Activated CD8-positive, alpha-beta memory T cell treated with anti-CD3 and anti-CD28 coated beads for 1 hour (primary cell): ENCODE measurements at places on chromosomes 1 and 21.

- DNase-seq = no peak
Measured at GRCh38 chr1:91575909-91576519, 75.4 kb downstream of the CDC7 start.

DNA sequence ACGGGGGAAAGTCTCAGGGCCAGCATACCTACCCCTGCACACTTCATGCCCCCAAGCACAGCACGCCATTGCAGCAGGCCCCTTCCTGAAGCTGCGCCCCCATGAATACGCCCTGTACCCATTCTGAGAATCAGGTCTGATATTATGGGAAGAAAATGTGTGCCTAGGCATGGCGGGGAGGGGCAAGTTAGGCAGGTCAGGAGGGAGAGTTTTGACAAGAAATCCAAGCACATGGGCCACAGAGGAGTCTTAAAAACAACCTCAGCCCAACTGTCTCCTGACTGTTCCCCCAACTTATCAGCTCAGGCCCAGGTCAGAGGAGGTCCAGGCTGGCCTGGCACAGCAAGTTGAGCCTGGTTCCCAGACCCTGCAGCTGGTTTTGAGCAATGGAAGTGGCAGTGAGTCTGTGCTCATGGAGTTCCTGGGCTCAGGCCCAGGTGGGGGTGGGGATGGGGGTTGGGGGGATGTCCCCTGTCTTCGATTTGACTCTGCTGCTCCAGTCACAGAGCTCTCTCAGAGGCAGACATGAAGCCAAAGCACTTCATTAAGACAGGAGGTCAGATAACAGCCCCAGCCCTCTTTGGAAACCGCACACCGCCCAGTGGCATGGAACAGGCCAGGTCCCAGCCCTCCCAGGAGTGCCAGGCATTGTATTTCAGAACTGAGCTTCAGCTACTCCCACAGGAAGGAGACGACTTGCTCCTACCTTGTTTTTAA lies 20.6 kb upstream of the BCAR3 start:
- no peak for DNase-seq

DNA sequence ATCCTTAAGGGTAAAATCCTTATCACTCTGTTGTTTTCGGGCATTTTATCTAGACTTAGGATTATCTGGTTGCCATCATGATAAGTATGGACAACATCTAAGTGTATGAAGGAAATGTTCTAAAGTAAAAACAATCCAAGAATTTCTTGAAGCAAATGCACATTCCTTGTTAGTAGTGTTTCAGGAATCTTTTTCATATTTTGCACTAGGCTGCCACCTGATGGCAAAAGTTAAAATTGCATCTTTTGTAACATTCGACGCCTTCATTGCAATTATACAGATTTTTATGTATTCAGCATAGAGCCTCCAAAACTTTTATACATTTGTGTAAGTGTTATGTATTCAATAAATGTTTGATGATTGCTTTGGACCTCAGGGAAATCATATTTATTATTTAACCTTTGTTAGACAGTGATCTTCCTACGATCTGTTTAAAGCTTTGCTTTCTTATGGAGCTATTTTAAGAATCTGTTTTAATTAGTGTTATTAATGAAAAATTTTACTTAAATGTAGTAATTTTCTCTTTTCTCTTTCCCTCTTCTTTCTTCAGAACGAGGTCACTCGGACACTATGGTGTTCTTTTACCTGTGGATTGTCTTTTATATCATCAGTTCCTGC lies 49.4 kb upstream of the KIAA1614 start:
- no peak for DNase-seq

GRCh38 chr1:44503625-44504024 lies 98.6 kb downstream of the RNF220 start:
- no peak for DNase-seq

GRCh38 chr1:150015651-150016131 lies 5.2 kb upstream of the OTUD7B start:
- no peak for DNase-seq

DNA sequence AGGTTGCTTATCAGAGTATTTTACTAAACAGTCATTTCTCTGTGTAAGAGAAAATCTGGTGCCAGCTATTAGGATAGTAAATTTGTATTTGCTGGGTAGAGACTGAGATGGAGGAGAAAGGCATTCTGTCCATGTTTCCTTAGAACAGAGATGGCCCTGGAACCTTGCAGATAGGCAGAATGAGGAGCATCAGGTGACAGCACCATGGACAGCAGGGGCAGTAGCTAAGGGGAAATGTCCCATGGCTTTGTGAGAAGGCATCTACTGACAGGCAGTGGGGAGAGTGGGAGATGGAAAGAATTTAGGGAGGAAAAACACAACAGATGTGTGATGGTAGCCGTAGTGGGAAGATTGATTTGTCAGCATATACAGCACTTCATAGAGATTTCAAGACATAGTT lies 105.0 kb downstream of the PRRX1 start:
- no peak for DNase-seq

DNA sequence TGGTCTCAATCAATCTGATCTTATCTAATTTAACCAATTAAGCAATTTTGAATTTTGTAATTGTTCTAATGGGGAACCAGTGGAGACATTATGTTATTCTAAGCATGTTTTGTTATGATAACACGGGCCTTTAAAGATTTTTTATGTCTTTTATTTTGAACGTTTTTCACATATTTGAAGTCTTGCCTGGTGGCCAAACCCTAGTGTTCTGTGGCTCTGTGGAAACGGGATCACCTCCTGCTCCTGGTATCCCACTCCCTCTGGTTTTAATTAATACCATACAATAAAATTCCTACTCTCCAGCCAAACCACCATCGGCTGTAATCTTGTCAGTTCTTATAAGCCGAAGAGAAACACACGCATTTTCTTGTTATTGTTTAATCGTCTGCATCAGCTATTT lies 22.9 kb upstream of the LMO4 start:
- DNase-seq = no peak

DNA sequence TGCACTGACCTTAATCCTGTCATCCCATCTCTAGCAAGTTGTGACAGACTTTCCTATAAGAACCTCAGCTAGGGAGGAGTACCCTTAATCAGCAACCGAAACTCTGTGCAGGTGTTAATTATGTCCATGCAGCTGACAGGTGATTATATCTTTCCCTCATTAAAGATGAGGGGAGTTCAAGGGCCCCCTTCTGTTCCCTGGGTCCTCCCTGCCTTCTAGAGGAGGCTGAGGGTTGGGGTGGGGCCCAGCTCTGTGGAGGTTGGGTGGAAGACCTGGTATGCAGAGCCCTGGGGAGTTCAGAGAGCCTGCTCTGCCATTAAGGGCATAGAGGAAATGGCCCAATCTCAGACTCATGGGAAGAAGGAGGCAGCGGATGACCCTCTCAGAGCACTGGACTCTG lies 35.6 kb upstream of the CRNN start:
- no peak for DNase-seq

GRCh38 chr1:9426291-9426711 lies 113.0 kb upstream of the SLC25A33 start:
- DNase-seq = peak; percentile 48

DNA sequence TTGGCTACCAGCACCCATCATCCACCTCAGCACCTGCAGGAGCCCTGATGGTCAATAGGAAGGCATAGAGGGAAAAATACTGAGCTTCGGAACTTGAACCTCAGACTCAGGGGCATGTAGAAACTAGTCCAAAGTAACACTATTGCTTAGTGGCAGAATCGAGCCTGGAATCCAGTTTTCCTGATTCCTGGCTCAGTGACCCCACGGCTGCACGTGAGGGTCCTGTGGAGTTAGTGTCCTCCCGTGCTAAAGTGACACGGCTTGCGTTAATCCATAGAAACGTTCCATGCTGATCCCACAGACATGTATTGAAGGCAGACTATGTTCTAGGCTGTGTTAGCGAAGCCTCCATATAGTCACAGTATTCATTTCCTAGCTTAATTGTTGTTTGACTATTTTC lies 747.0 kb upstream of the TPTE start:
- no peak for DNase-seq

DNA sequence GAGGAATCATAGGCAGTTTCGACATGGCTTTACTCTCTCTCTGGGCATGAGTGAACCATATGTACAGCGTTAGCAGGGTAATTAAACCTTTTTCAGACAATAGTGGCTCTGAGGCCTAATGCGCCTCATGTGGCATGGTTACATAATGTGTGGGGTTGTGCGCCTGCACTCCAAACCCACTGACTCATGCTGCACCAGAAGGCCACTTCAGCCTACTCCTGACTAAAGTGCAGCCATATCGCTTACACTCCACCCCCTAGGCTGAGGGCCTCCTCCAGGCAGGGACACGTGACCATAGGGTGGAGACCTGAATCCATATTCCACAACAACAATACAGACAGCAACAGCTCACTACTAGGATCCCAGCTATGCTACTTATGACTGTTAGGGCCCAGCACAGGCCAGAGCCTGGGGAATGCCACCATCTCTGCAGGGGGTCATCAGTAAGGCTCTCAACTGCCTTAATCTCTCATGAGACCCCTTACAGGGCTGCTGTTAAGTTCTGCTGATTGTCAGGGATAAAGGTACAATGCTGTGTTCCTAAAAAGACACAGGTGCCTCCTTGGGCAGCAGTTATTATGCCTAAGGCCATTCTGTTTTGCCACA lies 13.4 kb upstream of the ODF2L start:
- DNase-seq = no peak

GRCh38 chr1:84913555-84913892 lies 20.5 kb upstream of the LPAR3 start:
- no peak for DNase-seq

DNA sequence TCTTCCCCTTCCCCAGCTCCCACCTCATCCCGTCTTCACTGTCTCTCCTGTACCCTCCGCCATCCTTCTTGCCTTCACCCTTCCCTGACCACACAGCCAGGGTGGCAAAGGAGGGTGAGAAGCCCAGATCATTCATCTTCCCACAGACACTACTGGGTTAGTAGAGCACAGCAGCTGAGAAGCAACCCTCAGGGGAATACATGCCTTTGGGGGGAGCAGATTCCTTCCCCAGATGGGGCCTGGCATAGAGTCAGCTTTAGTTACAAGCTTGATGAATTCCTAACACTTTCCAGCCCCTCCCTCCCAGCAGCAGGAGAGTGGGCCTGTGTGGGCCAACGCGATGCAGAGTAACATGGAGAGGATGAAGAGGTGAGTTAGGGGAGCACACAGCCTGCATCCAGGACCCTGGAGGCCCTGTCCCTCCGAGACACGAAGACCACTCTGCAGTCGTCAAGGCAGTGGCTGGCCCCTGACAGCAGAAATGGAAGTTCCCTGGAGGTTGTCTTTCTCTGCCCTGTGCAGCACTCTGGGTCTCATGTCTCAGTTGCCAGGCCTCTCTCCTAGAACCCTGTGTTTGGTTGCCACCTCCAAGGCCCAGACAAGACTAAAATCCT lies 8.8 kb upstream of the BTG2 start:
- DNase-seq = no peak

- DNase-seq = no peak
Measured at GRCh38 chr1:50110656-50111055, 1.9 kb downstream of the ELAVL4 start.

GRCh38 chr1:204937901-204938300 lies 67.2 kb downstream of the NFASC start:
- no peak for DNase-seq

DNA sequence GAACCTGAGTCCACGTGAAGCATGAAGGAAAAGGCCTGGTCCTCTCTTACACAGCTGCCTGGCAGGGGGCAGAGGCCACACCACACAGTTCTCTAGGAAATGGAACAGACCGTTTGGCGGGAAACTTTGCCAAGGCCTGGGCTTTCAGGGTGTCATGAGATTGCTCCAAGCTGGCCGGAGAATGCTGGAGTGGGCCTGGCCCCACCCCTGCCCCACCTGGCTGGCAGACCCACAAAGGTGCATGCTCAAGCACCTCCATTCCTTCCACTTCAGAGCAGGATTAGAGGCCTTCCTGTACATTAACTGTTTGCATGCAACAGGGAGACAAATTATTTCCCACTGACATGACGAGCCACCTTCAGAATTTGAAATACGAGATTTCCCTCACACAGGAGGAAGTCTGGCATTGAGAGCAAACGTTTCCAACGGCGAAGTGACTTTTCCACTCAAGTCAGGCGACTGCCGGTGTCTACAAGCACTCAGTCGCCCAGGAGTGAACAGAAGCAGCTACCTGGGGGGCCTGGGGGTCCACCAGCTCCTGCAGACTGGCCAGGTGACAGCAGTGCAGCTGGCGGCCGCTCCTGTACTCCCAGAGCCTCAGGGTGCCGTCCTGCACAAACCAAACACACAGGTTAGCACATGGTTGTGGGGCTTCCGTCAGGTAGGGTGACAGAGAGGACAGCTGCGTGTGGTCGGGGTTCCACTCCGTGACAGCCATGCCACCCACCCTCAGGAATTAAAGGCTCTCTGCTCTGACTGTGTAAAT lies 24.0 kb downstream of the WDR4 start:
- no peak for DNase-seq

- no peak for DNase-seq
Measured at GRCh38 chr21:45695086-45695485, 51.6 kb downstream of the PCBP3 start.

DNA sequence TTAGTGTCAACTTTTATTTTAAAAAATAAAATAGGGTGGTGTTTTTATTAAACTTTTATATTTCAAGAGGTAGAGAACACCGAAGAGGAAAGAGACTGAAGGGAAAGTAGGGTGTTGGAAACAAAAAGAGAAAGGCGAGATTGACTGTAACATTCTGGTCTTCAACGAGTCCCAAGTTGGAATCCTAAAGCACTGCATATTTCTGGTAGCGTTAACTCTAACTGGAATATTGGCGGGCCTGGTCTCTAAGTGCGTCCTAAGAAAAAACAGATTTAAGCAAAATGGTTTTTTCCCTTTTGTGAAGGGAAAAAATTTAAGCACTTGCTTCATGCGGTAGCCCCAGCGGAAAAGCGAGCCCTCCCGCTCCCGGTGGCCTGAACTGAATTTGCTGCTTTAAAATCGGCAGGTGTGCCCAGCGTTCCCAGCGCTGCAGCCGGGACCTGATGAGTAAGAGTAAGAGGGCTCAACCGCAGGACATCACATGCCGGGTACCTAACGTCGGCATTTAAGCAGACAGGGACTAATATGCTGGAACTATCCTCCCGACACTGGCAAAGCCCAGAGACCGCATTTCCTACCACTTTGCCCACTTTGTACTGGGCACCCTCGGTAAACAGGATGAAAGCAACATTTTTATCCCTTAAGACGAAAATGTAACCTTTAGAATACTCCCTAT lies 30.5 kb upstream of the NFIA start:
- no peak for DNase-seq

DNA sequence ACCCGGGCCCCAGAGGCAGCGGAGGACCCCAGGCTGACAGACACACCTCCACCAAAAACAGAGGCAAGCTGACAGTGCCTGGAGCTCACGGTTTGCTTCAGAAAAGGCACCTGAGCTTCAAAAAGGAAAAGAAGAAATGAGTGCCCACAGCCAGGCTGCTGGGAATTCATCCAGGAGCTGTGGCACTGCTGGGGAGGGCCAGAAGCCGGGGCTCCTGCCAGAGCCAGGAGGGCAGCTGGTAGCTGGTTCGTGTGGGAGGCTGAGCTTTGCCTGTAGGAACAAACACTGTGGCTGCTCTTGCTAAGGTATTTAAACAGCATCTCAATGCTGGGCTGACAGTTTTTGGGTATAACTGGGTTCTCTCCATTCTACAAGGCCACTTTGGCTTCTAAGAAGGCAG lies 19.5 kb downstream of the KCNJ6 start:
- no peak for DNase-seq

- DNase-seq = no peak
Measured at GRCh38 chr1:168085401-168085872, 51.3 kb downstream of the GPR161 start.

- DNase-seq = peak; percentile 55
Measured at GRCh38 chr1:154760469-154760933, 109.6 kb downstream of the KCNN3 start.
